Activated CD4-positive, alpha-beta T cell treated with anti-CD3 and anti-CD28 coated beads, Interleukin-2, amount 10 ng/mL, durations not matched to agents 7 days and 5 days (primary cell): ENCODE measurements at places on chromosomes 12 and 14. TPM values are rescaled to one million over a fixed set of nuclear protein-coding genes. Genes with fewer than 3 reads are reported as not detected.

DNA sequence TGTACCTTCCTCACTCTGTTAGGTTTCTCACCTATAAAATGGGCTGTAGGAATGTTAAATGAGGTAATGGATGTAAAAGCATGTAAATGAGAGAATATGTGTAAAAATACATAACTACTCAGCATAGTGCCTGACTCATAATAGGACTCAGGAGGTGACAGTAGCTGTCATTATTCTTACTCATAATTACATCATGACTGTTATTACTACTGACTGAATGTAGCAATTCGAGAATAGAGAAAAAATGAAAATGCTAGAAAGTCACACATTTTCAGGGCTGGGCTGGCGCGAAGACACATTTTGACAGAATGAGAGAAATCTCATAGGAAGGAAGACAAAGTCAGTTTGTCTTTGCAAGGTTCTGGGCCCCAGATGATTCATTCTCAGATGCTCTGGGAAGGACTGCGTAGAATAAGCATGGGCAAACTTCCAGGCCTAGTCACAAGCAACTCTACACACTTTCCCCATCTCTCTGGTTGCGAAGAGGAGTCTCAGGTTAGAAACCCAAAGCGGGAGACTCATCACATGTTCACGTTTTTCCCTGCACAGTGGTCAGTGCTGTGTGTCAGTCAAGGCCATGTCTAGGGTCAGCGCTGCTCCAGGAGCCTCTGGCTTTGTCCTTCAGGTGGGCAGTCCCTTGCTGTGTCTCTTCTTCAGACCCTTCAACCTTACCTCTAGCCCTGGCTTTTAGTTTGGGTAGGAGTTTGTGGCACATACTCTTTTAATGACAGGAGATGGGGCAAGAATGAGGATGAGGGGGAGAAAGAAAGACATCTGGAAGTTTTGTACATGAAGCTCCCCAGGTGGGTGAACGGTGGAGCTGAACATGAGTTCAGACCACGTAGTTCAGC, 8.4 kb downstream of the GPRC5A start:
- DNase-seq, result no peak

ABHD12B gene
- total RNA-seq, result not detected

ADCY4 gene
- 5.3 TPM for total RNA-seq

NUAK1 gene
- not detected for total RNA-seq

LAG3 gene
- total RNA-seq, result 12.0 TPM
